ENCODE measurements at places on chromosomes 2 and 18.

- DNase-seq = peak; percentile 88
Observed at GRCh38 chr18:28114472-28114871, 62.5 kb downstream of the CDH2 start.

DNA sequence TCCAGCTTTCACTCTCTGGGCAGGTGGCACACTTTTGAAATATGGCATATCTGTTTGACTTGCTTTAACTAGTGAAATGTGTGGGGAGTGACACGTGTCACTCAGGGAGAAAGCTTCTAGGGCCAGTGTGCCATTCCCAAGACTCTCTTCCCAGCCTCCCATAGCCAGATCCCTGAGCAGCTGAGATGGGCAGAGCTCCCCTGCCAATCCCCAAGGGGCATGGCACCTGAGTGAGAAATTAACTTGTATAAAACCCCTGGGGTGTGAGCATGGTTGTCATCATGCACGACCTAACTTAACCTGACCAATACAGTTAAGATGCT is 39.0 kb upstream of the MARCO start:
- DNase-seq = no peak

GRCh38 chr2:146868051-146868450 is 976.8 kb upstream of the ACVR2A start:
- no peak for DNase-seq

GRCh38 chr2:57343391-57344006 is 703.1 kb upstream of the VRK2 start:
- no peak for DNase-seq

- DNase-seq = no peak
Observed at GRCh38 chr18:13608791-13609532, 117.4 kb downstream of the FAM210A start.

- peak; percentile 32 for DNase-seq
Observed at GRCh38 chr2:105804266-105804665, 59.6 kb downstream of the NCK2 start.

- peak; percentile 59 for DNase-seq
Observed at GRCh38 chr2:20288642-20289340, 61.9 kb downstream of the PUM2 start.

GRCh38 chr2:234426616-234427015 is 70.3 kb downstream of the ARL4C start:
- DNase-seq = no peak

- DNase-seq = no peak
Observed at GRCh38 chr2:144496092-144496976, 23.6 kb downstream of the ZEB2 start.

DNA sequence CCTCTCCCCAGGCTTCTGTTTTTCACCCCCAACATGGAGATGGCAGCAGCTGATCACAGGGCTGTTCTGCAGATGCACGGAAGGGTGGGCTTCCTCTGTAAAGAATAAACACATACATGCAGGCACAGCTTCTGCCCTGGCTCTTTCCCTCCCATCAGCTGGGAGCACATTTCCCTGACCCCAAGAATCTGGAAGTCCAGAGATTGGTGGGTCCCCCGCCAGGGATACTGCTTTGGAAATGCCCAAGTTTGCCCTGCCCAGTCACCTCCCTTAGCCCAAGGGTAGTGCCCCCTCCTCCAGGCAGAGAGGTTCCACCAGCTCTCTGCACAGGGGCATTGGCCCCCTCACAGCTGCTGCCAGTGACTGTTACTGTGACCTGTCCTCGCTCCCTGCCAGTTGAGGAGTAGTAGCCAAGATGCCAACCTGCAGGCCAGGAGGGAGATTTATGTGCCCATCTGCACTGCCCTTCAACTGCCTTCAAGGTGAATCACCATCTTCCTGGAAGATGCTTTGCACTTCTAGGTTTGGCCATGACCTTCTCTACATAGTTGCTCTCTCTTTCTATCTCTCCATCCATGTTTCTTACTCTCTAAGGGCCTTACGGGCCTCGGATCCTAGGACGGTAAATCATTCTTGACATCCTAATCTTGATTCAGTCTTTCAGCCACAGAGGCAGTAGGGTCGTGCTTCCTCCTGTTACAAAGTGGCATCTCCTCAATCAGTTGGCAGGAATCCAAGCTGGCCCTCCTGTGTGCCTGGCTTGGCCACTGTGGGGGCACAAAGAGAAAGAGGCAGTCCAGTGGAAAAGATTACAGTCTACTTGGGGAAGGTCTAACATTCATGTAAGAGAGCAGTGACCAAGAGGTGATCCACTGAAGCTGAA is 121.8 kb downstream of the CTIF start:
- no peak for DNase-seq

DNA sequence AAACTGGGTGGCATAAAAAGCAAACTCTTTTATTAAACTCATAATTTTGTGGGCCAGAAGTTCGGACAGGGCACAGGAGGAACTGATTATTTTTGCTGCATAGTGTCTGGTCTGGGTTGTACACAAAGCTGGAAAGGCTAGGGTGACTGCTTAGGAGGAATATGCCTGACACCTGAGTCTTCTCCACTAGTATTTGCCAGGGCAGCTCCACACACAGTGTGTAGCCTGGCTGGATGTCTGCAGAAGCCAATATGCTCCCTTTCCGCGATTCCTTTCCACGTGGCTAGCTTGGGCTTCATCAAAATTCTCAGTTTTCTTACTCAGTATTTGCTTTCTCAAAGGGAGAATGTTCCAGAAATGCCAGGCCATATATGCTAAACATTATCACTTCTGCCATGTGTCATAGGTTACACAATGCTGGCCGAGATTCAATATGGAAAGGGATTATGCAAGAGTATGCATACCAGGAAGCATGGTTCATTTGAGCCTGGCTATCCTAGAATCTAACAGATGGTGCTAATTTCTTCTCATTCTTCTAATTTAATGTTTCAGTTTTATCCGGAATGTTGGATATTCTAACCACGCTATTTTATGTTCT is 142.7 kb upstream of the DOK6 start:
- peak; percentile 82 for DNase-seq

- no peak for DNase-seq
Observed at GRCh38 chr2:237911363-237912017, 52.1 kb downstream of the RAMP1 start.

DNA sequence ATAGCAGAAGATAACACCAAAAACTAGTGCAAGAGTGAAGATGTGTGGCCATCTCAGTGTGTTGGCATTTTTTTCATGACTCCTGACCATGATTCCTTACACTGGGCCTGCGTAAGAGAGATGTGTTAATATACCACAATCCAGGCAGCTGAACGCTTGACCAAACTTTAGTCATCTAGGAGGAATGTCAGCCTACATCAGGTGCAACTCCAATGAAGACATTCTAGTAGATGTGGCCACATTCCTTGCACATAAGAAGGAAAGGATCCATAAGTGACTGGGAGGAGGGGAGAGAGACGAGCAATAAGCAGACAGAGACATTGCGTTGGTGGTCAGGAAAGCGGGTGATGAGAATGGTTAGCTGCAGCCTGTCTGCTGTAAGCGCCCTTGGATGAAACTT is 42.6 kb downstream of the CYRIA start:
- peak; percentile 41 for DNase-seq

- DNase-seq = no peak
Observed at GRCh38 chr2:105541189-105542050, 142.6 kb upstream of the FHL2 start.

- peak; percentile 2 for DNase-seq
Observed at GRCh38 chr18:22847392-22847791, 85.7 kb upstream of the RBBP8 start.

DNA sequence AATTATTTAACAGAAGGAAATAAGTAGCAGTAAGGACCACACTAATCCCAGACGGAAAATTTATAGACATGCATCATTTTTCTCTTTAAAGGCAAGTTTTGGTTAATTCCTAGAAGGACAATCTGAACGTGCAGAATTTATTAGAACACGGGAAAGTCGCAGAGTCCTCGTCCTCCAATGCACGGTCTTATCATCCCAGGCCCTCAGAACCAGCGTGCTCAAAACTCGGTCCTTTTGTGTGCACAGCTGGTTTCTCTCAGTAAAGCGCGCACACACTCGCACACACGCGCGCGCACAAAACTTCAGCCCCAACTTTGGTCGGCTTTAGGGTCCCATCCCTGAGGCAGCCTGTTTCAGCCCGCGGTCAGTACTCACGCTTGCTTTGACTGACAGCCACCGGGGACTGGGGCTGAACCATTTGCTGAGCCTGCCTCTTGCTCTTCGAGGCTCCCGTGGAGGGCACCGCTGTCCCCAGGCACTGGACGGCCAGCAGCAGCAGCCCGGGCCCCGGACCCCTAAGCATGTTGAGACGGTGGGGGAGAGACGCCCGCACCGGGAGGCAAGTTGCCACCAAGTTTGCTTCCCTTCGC is 493 bp downstream of the FN1 start:
- no peak for DNase-seq

DNA sequence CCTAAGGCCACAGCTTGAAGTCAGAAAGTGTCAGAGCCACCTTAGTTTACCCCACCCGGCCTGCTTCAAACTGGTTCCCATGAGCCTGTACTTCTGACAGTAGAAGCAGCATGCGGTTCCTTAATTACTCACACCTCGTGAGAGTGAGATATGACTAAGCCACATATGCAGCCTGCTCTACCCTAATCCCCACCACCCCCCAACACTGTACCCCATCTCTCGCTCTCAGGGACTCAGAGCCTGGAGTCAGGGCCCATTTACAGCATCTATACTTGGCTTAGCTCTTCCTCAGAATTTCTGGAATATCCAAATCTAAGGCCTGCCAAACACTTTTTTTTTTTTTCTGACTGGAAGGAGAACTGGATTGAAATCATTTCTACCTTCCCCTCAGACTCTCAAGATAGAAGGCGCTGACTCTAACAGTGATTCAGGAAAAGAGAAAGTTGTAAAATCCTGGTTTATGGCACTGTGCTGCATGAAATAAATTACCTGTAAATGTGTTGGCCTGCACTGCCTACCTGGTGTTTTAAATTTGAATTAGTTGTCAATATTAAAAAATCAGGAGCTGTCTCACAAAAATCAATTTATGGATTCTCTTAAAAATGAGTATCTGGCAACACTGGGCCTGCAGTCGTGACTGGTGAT is 360.0 kb downstream of the RND3 start:
- no peak for DNase-seq

DNA sequence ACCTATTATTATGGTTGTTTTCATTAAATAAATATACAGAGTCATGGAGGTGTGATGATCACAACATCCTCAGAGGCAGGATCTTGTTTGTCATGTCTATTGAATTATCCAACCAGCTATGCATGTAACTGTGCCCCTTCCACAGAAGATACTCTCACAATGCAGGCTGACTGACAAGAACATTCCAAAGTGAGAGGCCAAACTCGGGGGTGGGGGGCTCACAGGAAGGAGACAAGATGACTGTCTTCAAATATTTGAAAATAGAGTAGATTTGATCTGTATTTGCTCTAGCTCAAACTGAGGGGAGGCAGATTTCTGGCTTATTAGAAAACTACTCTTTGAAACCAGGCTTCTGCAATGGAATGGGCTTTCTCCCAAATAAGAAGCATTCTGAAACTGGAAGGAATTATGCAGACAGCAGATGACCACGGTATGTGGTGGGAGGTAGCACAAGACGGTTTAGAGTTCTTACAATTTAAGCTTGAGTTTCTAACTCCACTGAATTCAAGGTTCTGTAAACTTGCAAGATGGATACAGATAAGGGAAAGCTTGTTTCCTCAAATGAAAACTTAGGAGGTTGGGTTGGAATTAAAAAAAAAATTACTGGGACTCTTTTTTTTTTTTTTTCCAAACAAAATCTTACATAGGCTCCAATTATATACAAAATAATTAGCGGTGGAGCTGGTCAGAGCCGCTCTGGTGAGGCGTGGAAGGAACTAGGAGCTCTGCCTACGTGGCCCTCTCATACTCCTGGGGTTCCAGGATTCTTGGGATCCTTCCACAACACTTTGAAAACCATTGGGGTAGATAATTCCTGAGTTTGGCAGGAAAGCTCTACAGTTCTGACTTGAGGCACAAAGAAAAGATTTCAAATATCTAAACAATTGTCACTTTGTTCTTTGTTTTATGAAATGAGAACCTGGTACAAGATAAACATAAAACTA is 79.3 kb downstream of the PLA2R1 start:
- DNase-seq = peak; percentile 30

DNA sequence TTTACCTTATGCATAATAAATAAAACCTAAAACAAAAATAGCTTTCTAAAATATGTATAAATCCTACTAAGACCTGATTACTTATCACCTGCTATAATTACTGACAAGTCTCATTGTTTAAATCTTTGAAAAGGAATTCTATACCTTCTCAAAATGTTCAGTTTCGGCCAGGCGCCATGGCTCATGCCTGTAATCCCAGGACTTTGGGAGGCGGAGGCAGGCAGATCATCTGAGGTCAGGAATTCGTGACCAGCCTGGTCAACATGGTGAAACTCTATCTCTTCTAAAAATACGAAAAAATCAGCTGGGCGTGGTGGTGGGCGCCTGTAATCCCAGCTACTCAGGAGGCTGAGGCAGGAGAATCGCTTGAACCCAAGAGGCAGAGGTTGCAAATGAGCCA is 58.1 kb downstream of the RELCH start:
- DNase-seq = no peak

DNA sequence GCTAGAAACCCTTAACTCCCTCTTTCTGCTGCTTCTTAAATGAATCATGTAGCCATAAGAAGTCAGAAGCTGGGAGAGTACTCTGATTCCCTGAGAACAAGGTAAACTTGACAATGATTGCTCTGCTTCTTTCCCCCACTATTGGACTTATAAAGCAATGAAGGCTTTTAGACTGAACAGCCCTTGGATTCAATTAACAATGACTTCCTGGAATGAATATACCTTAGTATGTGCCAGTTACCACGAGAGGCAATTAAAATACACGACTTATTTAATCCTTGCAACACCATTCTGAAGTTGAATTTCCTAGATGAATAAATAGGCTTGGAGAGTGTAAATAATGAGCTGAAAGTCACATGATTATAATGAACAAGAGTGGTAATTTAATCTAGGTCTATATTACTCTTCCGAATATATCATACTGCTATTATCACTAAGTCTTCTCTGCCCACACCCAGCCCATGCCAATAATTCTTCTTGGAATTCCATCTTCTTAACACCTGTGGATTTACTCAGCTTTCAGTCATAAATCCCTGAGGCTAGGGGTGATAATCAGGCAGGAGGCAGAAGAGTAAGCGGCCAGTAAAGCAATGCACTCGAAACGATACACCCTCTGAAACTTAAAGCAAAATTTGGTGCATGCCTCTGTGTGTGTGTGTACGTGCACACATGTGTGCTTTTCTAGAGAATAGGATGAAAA is 170.2 kb downstream of the ATAD2B start:
- DNase-seq = no peak

DNA sequence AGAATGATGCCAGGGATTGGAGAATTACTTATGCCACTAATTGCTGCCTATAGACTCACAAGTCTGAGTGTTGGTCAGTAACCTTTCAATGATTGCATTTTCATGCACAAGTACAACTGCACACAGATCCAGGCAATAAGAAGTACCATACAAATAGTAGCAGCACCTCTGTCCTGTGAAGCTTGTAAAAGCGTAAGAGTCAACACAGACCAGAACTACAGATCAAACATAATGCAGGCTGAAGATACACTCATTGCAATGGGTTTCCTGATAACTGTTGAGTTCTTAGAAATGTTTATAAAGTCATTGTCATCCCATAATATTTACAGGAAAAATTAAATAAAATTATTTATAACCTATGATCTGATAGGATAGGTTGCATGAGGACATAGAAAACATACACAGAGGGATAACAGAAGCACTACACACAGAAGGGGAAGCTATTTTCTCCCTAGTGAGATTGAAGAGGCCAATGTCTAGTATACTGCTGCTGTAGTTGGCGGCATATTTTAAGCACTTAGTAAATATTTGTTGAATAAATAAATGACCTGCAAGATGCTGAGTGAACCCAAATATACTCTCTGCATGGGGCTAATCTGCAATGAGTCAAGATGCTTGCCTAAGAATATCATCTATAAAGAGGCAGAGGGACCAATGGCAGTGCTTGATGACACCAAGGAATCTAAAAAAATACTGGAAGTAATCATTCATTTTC is 5.7 kb upstream of the PIK3C3 start:
- DNase-seq = peak; percentile 48
